ENCODE measurements at places on chromosomes 4 and X.
A peak's percentile ranks its signal among the peaks of the same experiment; 100 is the strongest.

GRCh38 chr4:30844861-30845582 lies 124.9 kb downstream of the PCDH7 start:
- DNase-seq: no peak

- DNase-seq: no peak
These were observed 29.3 kb upstream of the UGT2B7 start for GRCh38 chr4:69066945-69067344.

DNA sequence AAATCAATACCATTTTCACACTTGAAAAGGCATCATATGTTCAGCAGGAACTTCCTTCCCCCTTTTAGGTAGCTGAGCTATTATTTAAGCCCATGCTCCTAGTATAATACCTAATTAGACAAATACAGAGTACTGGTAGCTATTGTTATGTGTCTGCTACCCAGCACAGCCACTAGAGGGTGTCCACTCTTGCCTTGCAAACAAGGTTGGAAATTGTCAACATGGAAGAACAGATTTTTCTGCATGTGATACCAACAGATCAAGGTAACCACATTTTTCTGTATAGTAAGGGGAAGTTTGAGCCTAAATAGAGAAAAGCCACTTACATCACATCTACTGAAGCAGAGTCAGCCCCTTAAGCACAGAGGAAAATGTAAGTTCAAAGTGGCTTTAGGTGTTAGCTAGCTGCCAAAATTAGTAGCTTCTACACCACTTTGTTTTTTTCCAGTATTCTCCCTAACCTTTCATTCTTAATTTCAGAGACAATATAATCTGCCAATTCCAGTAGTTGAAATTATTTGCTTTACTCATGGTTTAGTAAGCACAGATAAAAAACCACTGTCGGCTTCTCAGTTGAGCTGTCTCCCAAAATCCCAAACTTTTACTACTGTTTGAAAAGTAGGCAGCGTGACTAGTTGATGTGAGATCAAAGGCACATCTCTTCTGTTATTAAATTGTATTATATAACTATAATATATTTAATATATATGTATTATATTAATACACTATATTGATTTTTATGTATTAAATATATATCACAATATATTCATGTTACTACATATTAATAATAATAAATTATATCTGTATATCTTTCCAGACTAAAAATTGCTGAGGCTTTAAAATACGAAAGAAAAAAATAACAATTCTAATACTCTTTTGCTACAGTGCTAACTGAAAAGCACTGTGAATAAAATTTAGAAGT lies 38.2 kb downstream of the EDNRA start:
- DNase-seq: no peak

- DNase-seq: no peak
These were observed 64.0 kb downstream of the KCNIP4 start for GRCh38 chr4:21884615-21885014.

GRCh38 chrX:106692425-106693065 lies 34.0 kb upstream of the RNF128 start:
- DNase-seq: no peak

DNA sequence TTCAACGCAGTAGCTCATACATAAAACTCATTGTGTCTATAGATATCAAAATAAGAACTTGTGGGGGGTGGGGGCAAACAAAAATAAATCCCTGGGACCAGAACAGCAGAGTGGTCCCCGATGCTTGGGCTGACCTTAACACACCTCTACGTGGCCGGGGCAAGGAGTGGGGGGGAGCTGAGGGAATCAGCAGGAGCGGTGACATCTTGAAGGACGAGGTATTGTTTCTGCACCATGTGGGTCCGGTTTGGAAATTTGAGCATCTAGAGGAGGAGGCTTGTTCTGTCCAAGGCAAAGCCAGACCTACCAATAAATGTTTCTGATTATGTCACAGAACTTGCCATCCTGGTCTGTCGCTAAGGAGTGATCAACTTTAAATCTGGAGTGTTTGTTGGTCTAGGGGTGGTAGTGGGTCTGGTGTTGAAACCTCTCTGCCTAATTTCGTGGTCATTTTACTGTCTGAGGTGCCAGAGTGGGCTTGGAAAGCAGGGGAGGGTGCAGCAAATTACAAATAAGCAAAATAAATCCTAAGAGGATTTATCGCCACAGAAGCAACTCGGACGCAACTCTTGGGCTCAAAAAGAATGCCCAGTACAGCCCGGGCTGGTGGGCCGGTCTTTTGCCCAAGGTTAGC lies 774 bp upstream of the RAPGEF2 start:
- DNase-seq: no peak

DNA sequence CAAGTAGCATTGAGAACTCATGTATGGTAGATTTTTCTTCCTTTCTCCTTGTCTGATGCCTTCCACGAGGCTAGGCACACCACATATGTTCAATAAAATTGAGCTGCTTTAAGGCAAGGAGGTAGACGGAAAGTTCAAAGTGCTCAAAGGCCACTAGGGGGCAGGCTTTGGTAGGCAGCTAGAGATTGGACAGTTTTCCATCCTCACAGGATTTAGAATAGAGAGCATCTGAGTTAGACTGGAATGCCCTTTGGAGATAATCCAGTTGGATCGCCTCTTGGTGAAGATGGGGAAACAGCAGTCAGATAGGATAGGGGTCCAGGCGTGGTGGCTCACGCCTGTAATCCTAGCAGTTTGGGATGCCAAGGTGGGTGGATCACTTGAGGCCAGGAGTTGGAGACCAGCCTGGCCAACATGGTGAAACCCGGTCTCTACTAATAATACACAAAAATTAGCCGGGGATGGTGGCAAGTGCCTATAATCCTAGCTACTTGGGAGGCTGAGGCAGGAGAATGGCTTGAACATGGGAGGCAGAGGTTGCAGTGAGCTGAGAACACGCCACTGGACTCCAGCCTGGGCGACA lies 30.4 kb downstream of the ELF4 start:
- DNase-seq: peak; percentile 16

GRCh38 chr4:2397596-2398379 lies 20.7 kb downstream of the ZFYVE28 start:
- DNase-seq: no peak

DNA sequence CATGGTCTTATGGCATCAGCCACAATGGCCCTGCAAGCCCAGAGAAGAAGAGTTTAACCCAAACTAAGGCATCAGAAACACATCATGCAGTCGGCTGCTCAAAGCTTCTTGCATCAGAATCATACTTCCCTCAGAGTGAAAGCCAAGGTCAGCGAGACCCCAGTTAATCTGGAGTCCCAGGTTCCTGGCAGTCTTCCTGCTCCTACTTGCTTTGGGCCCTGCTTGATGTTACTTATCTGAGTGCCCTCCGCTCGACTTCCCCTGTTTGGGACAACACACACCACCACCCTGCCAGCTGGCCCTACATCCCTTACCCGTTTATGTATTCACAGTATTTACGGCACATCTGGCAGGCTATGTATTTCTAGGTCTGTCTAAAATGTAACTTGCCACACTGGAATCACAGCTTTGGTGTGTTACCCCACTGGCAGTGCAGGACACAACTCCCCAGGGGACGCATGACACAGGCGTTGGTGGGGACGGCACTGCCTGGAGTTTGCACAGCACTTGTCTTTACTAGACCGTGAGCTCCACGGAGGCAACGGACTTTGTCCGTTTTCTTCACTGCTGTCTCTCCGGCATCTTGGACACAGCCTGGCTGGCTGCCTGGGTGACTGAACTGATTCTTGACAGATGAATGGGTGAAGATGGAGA lies 22.8 kb downstream of the CRMP1 start:
- DNase-seq: no peak

GRCh38 chr4:93649828-93650227 lies 178.7 kb upstream of the ATOH1 start:
- no peak for DNase-seq

GRCh38 chr4:104752337-104752736 lies 257.6 kb upstream of the CXXC4 start:
- no peak for DNase-seq
